CD4-positive, alpha-beta memory T cell (primary cell): ENCODE measurements at places on chromosomes 6 and 20.

DNA sequence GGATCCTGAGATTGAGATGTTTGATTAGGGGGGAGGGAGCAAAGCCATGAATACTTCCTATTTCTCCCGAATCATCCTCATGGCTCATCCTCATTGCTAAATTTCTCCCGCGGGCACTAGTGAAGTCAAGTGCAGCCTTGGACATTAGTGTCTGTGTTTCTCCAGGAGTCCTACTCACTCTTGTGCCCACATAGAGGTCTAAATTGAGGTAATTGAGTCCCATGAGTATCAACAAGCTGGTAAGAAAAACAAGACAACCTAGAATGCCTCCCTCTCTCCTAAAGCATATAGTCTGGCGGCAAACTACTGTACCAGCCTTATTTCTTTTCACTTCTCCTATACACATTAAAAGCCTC is 420 bp downstream of the CENPQ start:
- no peaks in the 10 kb centered on the region for H3K27me3 ChIP-seq
- peaks cover 26% of the 10 kb centered on the region for H3K4me1 ChIP-seq
- no peaks in the 10 kb centered on the region for H3K36me3 ChIP-seq
- peak overlapping the region; percentile 76 for H3K27ac ChIP-seq
- DNase-seq, result no peak

GRCh38 chr6:154865291-154865690 is 129.8 kb upstream of the TIAM2 start:
- no peaks in the 10 kb centered on the region for H3K36me3 ChIP-seq
- H3K27me3 ChIP-seq, result no peaks in the 10 kb centered on the region
- no peak overlapping the region for H3K4me3 ChIP-seq

GRCh38 chr6:43856005-43856765 is 86.2 kb downstream of the VEGFA start:
- H3K4me1 ChIP-seq, result no peaks in the 10 kb centered on the region
- no peak overlapping the region for H3K4me3 ChIP-seq
- no peak overlapping the region for H3K27ac ChIP-seq
- no peaks in the 10 kb centered on the region for H3K36me3 ChIP-seq
- no peak for DNase-seq

- H3K36me3 ChIP-seq, result no peaks in the 10 kb centered on the region
- peaks cover 18% of the 10 kb centered on the region for H3K4me1 ChIP-seq
- no peak overlapping the region for H3K27ac ChIP-seq
- H3K4me3 ChIP-seq, result no peak overlapping the region
- H3K27me3 ChIP-seq, result no peaks in the 10 kb centered on the region
- DNase-seq, result no peak
These were observed 54.8 kb upstream of the SGK1 start for GRCh38 chr6:134372603-134373281.
